ENCODE measurements at places on chromosomes 1 and 21. TPM values are rescaled to one million over a fixed set of nuclear protein-coding genes. Genes with fewer than 3 reads are reported as not detected.
A peak's percentile ranks its signal among the peaks of the same experiment; 100 is the strongest.

DNA sequence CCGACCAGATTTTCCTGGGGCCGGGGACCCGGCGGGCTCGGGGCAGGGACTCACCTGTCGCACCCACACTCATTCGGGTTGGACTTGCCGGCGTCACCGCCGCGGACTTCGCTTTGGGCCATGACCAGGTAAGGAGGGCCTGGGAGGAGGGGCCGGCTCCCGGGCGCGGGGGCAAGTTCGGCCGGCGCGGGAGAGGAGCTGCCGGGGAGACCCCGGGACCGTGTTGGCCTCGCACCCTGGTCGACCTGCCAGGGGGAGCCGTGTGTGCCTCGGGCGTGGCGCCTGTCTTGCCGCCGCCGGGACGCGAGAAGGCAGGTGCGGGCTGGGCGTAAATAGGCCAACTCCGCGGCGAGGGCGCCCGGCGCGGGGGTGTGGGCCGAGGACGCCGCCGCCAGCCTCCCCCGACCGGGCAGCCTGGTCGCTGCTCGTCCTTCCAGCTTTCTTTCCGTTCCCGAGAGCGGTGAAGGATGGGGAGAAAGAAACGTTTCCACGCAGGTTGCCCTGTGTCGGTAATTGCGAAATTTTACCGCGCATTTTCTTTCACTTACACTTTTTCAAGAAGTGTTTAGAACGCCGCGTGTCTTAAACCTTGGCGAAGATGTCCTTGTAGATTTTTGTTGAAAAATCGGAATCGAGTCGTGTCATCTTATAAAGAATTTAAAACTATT lies 558 bp downstream of the USP1 start:
- no peak for DNase-seq

GRCh38 chr1:100443811-100444571 lies 91.7 kb downstream of the CDC14A start:
- DNase-seq = no peak

DNA sequence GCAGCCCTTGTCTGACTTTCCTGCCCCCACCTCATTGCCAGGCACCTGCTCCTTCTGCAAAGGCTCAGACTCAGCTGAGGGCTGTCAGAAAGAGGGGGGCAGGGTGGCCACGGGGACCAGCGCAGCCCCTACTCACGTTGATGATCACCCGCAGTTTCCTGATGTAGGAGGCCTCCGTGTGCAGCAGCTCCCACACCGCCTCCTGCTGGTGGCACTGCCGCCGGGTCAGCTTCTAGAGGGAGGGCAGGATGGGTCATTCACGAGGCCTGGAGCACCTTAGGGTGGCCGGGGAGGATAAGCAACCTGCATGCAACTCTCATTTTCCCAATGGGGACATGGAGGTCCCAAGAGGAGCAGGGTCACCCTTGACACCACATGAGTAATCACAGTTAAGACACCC lies 6.4 kb upstream of the TNFRSF25 start:
- peak; percentile 74 for DNase-seq

DNA sequence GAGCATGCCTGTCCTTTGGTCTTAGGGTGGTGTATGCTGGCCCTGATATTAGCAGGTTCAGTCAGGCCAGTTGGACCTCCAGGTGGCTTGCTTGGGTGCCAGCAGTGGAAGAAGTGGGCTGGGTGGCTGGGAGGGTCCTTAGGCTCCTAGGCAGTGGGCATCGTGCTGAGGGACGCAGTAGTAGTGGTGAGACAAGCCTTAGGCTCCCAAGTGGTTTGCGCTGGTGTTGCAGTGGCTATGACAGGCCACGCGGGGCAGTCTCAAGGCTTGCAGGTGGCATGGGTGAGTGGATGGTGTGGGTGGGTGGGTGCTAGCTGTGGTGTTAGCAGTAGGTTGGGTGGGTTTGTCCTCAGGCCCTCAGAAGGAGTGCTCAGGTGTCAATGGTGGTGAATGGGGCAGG lies 162.3 kb downstream of the FMN2 start:
- no peak for DNase-seq

The HAO2 gene
- not detected for total RNA-seq

The PTGS2 gene
- total RNA-seq = 1.9 TPM

The PPP1R8 gene
- total RNA-seq = 27.1 TPM

The LCE1A gene
- not detected for total RNA-seq

Data from left colon (tissue), 2 donors.